ENCODE measurements at places on chromosomes 5 and 9.

DNA sequence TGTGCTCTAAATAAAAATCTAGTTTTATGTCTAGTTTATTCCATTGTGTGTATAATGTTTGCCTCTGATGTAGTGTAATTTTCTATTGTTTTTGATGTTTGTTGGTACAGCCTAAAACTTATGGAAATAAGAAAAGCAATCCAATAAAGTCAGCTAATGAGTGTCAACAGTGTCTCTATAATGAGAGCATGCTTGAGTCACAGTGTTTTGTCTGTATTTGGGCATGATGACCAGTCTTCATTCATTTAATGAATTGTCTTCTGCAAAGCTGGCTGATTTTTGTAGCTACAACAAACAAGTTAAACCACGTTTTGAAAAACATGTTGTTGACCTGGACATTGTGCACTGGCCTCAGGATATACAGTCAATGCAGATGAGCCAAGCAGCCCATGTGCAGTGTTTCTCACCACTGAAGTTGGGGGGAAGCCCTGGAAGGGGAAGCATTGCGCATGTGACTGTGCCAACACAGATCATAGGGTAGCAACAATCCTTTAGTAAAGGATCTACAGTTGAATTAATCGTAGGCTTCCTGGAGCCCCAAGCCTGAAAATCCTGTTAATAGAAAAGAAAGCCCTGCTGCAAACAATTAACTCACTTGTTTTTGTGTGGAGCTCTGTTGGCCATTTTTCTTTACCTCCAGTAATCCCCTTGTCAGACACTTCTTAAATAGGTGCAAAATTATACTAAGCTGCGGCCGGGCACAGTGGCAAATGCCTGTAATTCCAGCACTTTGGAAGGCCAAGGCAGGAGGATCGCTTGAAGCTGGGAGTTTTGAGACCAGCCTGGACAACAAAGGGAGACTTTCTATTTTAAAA is 88.0 kb downstream of the INIP start:
- DNase-seq, result no peak

GRCh38 chr5:147520450-147520849 is 10.6 kb upstream of the DPYSL3 start:
- no peak for DNase-seq

- no peak for DNase-seq
Measured at GRCh38 chr5:150762211-150762610, 3.4 kb upstream of the DCTN4 start.

DNA sequence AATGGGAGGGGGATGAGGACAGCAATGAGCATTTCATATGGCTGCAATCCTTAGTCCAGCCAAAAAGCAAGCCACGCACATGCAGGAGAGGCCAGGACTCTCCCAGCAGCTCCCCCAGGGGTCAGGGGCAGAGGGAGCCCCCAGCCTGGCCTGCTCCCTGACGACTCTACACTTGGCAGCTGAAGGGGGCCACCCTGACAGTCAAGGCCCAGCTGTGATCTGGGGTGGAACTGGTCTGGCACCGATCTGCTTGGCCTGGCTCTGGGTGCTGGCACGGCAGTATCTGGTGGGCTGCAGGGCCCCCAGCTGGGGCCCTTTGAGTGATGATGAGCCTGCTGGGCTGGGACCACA is 118.1 kb downstream of the ADAMTS2 start:
- no peak for DNase-seq

DNA sequence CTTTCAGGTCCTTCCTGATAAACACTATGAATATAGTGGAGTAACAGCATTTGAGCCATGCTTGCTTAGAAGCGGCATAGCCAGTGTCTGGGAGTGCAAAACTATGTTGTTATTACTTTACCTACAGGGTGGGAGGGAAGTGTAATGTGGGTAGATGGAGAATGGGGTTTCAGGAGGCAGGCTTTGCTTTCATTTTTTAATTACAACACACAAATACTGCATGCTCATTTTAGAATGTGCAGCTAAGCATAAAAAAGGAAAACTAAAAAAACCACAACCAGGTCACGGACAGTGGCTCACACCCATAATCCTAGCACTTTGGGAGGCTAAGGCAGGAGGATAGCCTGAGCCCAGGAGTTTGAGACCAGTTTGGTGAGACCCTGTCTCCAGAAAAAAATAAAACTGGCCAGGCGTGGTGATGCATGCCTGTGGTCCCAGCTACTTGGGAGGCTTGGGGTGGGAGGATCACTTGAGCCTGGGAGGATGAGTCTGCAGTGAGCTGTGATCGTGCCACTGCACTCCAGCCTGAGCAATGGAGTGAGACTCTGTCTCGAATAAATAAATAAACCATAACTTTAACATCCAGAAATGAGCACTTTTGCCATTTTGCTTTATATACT is 20.2 kb downstream of the HAVCR1 start:
- no peak for DNase-seq

GRCh38 chr5:17735761-17736160 is 101.5 kb downstream of the TAF11L14 start:
- no peak for DNase-seq

DNA sequence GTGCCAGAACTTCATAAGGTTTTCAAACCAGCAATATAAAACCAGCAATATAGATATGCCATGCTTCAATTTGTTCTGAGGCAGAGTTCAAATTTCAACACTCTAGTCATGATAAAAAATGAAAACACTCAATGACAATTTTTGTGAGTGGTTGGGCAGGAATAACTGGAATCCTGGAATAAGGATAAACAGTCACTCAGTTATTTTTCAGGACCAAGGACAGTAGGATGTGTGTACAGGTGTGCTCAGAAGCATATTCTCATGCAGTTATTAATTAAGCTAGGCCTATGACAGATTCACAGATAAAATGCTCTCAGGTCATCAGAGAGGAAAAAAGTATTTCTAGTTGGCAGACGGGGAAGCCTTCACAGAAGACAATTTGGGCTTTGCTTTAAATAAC is 117.3 kb upstream of the PPP2R2B start:
- DNase-seq, result no peak

DNA sequence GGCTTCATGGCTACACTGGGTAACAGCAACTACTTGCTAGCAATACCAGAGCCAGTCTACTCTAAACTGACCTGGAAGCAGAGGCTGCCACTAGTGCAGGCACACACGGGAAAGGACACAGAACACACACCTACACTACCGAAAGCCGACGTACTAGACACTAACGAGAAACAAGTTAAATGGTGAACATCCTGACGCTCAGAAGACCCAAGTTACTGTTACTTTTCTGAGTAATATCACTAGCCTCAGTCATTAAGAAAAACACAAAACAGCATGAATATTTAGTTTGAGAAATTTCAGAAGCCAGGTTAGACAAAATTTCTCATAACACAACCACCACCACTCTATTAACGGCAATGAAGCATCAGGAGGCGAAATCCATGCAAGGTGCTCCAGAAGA is 44.5 kb downstream of the CAMSAP1 start:
- DNase-seq, result no peak

DNA sequence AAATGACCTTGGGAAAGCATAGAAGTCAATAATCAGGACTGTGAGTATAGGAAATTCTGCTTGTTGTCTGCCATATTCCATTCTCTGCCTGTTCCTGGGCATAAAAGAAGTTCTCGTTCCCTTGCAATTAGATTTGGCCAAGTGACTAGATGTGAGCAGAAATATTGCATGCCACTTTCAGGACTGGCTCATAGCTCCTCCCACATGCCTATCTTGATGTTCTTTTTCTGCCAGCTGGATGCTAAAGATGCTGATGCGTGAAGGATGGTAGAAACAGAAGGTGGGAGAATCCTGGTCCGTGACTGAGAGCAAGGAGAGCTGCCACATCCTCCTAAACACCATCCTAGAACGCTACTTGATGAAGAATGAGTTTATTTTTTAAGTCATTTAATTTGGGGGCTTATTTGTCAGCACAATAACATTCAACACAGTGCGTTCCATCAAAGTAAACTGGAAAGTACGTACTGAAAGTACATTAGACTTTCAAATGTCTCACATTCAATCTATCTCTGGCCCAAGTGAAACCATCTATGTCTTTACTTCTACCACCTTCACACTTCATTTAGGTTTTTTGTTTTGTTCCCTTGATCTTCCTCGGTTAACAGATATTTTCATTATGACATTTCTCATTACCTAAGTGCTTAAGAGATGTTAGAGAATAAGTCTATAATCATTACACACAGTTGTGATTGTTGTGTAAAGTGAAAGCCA is 648.5 kb downstream of the RAB3C start:
- no peak for DNase-seq

- DNase-seq, result no peak
Measured at GRCh38 chr5:114544561-114544960, 182.7 kb downstream of the KCNN2 start.

DNA sequence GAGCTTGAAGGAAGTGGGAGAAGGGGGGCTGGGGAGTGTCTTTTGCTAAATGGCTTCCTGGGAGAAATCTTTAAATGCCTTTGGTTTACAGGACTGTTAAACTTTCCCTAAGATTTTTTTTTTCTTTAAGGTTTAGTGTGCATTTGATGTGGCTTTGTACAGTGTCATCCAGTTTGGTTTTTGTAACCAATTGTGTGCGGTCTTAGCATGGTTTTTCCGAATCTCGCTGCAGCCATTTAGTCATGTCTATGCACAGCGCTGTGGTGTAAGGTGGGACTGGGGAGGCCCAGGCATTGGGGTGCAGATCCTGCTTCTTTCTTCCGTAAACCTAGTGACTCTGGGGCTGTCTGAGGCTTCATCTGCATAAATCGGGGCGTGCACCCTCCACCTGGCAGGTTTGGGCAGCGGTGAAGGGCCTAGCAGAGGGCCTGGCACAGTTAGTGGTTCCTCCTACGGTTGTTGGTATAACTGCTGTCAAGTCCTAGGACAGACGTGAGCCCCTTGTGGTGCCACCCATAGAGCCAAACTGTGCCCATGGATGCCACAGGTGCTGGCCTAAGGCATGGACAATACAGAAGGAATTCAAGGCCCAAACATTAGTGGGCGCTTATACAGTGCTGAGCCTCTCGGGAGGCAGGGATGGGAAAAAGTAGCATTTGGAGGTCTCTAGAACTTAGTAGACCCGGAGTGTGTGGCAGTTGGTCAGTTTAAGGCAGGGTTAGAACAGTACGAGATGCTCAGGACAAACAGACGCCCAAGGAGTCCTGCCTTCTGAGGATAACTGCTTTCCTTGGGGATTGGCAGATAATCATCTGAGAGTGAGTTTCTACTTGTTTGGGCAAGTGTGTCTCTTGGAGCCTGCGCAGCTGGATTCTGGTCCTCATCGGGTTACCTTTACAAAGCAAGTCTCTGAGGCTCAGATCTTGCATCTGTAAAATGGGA is 1.5 kb downstream of the PRRC2B start:
- peak; percentile 58 for DNase-seq

DNA sequence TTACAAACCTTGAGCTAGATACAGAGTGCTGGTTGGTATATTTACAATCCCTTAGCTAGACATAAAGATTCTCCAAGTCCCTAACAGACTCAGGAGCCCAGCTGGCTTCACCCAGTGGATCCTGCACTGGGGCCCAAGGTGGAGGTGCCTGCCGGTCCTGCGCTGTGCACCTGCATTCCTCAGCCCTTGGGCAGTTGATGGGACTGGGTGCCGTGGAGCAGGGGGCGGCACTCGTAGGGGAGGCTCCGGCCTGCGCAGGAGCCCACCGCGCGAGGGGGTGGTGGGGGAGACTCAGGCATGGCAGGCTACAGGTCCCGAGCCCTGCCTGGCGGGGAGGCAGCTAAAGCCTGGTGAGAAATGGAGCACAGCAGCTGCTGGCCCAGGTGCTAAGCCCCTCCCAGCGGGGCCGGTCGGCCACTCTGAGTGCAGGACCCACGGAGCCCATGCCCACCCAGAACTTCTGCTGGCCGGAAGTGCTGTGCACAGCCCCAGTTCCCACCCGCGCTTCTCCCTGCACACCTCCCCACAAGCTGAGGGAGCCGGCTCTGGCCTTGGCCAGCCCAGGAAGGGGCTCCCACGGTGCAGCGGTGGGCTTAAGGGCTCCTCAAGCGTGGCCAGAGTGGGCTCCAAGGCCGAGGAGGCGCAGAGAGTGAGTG is 1464.7 kb downstream of the EFNA5 start:
- DNase-seq, result no peak

GRCh38 chr5:7793895-7794294 is 57.0 kb downstream of the CFAP90 start:
- DNase-seq, result no peak

DNA sequence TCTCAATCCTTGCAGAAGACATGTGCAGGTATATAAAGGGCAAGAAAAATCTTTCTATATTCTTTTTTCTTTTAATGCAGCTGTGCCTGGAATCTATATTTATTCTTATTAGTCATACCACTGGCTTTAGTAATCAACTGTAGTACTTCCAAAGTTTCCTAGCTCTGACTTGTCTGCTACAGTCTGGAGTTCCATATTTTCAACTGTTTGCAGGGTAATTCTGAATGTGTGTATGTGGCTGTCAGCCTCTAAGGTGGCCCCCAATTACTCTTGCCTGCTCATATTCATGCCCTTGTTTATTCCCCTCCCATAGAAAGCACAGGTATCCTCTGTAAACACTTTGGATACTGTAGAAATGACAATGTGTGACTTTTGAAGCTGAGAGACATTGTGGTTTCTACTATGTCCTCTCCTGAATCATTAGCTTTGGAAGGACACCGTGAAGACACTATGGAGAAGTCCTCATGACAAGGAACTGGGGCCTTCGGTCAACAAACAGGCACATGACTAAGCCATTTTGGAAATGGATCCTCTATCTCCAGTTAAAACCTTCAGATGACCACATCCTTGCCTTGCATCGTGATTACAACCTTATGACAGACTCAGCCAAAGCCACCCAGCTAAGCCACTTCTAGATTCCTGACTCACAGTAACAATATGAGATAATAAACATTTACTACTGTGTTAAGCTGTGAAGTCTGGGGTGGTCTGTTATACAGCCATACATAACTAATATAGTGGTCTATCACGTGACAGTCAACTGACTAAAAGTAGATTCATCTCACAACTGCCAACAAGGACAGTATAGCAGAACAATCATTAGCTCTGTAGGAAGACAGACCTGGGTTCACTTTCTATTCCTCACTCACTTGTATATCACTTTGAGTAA is 49.5 kb upstream of the SUSD1 start:
- no peak for DNase-seq

GRCh38 chr5:132183723-132184122 is 43.9 kb downstream of the P4HA2 start:
- DNase-seq, result no peak

DNA sequence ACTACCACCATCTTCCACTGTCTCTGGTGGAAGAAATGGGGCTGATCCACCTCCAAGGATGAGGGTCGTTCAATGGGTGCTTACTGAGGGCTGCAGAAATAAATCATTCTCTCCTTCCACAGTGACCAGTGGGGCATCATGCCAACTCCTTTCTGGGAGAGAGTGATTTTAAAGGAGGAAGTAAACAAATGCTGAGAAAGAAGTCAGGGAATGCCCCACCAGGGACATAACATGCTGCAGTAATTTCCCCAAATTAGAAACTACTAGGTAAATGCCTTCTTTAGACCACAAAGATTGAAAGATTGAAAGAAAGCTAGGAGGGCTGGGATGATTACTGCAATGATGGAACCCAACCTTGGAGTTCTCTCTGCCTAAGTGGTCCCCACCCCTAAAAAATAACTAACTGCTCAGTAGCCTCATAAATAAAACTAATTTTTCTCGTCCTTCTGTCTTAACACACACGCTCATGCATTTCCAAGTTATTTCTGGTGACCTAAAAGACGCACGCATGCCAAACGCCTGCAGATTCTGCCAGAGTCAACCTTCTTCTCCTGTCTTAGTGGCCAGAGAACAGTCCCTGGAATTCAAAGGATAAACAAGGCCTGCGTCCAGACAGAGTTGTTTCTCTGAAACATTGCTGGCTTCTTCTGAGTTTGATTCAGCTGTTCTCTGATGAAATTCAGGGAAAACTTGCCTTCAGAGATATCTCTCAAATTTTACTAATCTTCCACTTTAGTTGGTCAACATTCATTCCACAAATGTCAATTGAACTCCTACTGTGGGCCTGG is 250.0 kb downstream of the NR3C1 start:
- DNase-seq, result no peak

- DNase-seq, result no peak
Measured at GRCh38 chr5:110414360-110414759, 312.1 kb downstream of the TMEM232 start.
